GM10248 (cell line): ENCODE measurements at places on chromosomes 1 and 21.
A peak's percentile ranks its signal among the peaks of the same experiment; 100 is the strongest.

DNA sequence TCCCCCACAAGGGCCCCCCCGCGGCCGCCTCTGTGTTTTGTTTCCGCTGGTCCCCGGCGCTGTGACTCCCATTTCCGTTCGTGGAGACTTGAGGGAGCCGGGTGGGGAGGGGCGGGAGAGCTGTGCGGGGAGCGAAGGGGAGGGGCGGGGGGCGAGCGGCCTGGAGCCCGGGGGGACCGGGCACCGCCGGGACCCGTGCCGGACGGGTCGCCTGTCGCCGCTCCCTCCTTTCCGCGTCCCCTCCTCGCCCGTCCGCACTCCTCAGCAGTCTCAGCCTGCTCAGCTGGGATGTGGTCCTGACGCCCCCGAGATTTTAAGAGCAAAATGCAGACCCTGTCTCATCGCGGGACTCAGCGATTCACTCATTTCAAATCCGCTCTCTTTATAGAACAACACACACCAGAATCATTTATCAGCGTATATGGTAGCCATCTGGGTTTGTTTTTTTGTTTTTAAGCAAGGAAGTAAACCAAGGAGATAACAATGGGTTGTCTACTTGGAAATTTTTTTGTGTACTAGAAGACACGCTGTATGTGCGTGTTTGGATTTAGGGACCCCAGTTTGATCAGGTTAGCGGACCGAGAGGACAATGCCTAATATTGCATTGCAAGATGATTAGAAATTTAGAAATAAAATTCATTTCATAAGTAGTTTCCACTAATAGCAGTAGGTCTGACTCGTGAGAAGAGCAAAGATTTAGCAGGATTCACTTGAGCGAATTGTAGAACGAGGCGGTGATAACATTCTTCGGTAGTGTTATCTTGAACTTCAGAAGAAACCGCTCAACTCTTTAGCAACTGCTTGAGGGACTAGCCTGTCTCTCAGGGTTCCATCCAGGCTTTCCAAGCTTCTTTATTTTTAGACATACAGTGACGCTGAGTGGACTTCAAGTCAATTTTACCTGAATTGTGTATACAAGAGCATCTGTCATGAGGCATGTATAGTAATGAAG, 1.1 kb downstream of the GABPA start:
- peak; percentile 74 for DNase-seq

GRCh38 chr1:6918186-6918924, 133.1 kb downstream of the CAMTA1 start:
- no peak for DNase-seq

GRCh38 chr1:230641900-230642262, 400 bp upstream of the COG2 start:
- peak; percentile 14 for DNase-seq

- DNase-seq, result no peak
Measured at GRCh38 chr1:117644696-117645311, 39.0 kb downstream of the TENT5C start.

DNA sequence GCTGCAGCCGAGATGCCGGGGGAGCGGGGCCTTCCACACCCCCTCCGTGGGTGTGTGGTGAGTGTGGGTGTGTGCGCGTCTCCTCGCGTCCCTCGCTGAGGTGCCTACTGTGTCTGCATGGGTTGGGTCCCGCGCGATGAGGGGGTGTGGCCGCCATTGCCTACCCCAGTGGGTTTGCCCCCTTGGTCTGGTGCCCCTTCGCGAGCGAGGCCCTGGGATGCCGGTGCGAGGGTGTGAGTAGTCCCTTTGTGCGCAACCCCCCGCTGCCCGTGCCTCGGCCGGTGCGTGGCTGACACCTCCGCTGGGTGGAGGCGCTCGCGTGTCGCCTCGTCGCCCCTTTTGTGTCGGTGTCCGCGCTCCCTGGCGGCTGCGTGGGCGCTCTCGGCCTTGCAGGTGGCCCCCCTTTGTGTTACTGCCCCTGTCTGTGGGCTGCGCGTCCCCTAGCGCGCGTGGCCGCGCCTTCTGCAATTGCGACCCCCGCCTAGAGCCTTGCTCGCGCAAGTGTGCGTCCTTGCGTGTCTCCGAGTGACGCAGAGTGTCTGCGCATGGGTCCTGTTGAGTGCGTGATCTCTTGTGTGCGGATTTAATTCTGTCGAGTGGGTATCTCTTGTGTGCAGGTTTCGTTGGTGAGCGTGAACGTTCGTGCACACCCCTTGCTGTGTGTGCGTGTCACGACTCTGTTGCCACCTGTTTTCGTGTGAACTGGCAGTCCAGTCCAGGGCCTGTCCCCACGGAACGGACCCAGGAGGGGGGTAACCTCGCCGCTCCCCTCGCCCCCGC, 553 bp downstream of the TTC3 start:
- DNase-seq, result peak; percentile 47

GRCh38 chr1:117565076-117565556, 40.7 kb upstream of the TENT5C start:
- DNase-seq, result no peak

- DNase-seq, result no peak
Measured at GRCh38 chr1:182563095-182563494, 26.0 kb downstream of the RNASEL start.

DNA sequence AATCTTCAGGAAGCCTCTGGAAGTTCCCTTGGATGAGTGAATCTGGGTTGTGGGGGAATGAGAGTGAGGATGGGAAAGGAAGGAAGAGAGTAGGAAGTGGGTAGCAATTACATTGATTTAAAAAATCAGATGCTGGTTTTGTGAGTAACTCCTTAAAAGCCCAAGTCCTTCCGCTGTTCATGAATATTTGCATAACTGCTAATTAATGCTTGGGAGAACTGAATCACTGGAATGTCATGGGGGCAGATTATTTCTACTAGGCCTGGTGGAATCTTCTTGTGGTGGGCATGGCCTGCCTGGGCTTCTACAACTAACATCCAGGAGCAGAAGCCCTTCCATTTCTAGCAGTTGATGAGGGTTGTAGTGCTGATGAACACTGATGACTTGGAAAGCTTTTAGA, 52.7 kb downstream of the FASLG start:
- DNase-seq, result no peak

DNA sequence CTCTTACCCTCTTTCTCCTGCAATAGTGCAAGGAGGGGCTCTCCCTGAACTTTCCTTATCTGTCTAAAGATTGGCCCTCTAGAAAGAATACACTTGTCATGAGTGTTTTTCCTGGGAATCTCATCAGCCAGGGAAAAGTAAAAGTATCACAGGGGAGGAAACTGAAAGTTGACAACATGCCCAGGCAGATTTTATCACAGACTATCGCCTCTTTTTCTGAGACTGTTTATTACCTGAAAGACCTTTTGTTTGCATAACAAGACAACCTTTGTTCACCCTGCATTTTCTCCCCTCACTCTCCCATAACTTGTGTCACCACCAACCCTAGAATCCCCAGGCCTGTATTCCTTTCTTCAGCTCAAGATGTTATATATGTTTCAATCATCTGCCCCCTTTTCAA, 794.7 kb upstream of the ADAMTS5 start:
- no peak for DNase-seq

DNA sequence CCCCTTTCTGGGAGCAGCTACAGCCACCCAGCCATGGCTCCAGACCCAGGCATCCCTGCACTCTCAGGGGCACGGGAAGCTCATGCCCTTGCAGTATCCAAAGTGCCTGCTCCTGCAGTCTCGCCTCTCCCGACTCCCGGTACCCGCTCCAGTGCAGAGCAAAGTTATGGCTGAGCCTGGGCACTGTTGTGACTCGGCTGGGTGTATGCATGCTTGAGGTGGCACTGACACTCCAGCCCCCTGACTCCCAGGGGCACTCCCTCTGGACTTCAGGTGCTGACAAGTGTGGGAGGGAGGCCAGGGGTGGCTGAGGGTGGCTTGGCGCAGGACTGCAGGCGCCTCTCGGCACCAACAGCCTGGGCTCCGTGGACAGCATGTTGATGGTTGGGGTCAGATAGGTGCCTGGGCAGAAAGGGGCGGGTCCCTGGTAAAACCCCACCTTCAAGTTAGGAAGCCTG, 580.1 kb upstream of the ADGRL2 start:
- DNase-seq, result no peak

DNA sequence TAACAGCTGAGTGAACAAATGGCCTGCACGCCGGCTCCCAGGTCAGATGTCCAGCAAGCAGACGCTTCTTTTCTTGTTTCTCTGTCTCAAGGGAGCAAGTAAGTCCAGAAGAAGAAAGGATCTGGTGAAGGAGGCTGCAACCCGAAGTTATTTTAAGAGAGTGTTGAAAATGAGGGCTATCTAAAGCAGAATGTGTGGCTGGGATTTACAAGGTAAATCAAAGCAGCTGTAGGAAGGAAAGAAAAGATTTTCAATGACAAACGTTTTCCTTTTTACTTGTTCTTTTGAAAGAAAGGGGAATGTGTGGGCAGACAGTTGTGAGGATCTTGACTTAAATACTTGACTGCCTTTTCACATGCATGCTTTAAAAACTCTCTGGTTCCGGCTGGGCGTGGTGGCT, 311.5 kb downstream of the KIF26B start:
- DNase-seq, result no peak

GRCh38 chr1:193040011-193040410, 19.1 kb downstream of the UCHL5 start:
- no peak for DNase-seq

DNA sequence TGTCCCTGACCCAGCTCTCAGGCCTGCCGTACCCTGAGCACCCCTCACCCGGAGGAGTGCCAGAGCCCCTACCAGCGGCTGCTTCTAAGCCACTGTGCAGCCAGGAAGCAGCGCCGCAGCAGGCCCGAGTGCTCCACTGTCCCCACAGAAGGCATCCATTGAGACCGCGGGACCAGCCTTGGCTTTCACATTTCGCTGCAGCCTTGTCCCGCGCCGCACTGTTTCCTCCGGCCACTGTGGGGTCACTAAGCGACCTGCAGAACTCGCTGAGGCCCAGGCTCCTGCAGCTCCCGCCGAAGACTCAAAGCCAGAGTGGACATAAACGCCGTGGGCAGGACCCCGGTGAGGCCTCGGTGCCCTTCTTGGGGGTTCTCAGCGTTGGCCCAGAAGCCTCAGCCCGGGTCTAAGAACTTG, 3.0 kb downstream of the ALX3 start:
- DNase-seq, result no peak

DNA sequence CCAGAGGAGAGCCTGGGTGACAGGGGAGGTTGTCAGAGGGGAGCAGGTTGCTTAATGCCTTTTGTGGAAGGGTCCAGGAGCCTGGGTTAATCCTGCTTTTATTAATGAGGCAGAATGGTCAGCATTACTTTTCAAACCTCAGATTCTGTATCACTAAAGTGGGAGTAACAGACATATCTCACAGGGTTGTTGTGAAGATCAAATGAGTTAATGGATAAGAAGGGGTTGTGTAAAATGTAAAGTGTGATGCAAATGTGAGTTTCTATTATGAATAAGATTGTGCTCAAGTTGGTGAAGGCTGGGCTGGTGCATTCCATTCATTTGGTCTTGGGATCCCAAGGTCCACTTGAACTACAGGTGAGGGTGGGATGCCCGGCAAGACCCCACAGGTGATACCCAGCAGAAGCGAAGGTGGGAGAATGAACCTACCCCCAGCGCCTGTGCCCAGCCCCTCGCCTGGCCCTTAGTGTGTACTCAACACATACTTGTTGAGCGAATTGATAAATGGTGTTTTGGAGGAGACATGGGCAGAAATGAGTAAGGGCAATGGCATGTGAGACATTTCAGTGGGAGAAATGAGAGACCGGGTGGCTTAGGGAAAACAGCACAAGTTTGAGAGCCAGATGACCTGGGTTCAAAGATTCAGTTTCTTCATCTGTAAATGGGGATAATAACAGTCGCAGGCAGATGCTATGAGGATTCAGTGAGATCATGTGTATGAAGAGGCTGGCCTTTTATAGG, 6.2 kb downstream of the SLC26A9 start:
- no peak for DNase-seq

DNA sequence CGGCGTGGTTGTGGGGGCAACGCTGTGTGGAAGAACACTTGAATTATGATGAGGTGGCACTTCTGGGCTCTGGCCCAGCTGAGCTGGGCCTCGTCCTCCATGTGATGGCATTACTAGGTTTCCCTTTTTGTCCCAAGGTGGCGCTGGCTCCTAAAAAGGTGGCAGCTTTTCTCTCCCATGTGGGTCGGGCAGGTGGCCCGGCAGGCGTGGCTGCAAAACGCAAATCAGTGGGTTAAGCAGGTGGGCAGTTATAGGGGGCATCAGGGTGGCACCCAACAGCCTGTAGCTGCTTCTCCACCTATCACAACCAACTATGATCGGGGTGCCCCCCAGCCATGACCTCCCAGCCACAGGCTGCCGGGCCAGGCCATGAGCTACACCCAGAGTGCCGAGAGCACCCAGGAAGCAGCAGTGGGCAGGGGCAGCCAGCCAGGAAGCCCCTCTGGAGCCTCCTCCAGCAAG, 59.6 kb downstream of the KCNAB2 start:
- DNase-seq, result no peak

- no peak for DNase-seq
Measured at GRCh38 chr1:201568859-201569294, 29.9 kb downstream of the NAV1 start.

GRCh38 chr1:183293241-183293640, 107.2 kb downstream of the LAMC2 start:
- no peak for DNase-seq

DNA sequence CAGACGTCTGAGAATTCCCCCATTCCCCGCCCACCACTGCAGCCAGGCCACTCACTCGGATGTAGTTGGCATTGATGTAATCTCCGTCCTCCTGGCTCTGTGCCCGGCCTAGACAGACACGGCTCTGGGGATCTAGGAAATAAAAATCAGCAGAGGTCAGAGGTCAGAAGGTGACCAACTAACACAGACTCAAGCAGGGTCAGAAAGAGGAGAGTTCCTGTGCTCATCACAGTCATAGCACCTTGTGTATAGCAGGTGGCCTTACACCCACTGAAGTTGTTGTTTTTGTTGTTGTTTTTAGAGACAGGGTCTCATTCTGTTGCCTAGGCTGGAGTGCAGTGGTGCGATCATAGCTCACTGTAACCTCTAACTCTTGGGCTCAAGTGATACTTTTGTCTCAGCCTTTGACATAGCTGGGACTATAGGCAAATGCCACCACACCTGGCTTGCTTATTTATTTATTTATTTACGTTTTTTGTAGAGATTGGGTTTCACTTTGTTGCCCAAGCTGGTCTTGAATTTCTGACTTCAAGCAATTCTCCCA, 4.9 kb downstream of the PTPN7 start:
- no peak for DNase-seq

GRCh38 chr1:92653605-92654381, 131.1 kb downstream of the EVI5 start:
- DNase-seq, result no peak

GRCh38 chr1:113146242-113147072, 73.5 kb downstream of the LRIG2 start:
- DNase-seq, result no peak

DNA sequence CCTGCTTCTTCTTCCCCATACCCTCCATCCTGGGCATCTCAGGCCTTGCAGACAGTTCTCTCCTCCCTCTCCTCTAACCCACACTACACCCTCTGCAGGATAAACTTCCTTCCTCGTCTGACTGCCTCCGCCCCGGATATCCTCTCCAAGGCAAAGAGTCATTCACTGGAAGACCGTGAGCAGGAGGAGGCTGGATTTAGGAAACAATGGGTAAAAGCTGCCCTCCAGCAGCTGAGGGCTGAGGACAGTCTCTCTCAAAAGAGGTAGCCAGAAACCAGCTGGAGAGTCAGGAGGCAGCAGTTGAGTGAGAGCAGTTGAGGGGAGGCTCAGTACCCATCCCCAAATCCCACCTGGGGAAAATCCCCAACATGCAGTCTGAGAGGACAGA, 1.4 kb downstream of the CSRP1 start:
- no peak for DNase-seq
